Fibroblast of the aortic adventitia (primary cell): ENCODE measurements at places on chromosomes 1 and 21. TPM values are rescaled to one million over a fixed set of nuclear protein-coding genes. Genes with fewer than 3 reads are reported as not detected.

The TTC22 gene
- under 0.01 TPM in 1 of 2 replicates, not detected in the other for total RNA-seq

The HHAT gene
- total RNA-seq: 4.7 and 8.5 TPM in 2 replicates

The FAM151A gene
- total RNA-seq: not detected in 2 replicates

GRCh38 chr1:6612641-6613360, 730 bp upstream of the PHF13 start:
- DNase-seq: peak; percentile 39

DNA sequence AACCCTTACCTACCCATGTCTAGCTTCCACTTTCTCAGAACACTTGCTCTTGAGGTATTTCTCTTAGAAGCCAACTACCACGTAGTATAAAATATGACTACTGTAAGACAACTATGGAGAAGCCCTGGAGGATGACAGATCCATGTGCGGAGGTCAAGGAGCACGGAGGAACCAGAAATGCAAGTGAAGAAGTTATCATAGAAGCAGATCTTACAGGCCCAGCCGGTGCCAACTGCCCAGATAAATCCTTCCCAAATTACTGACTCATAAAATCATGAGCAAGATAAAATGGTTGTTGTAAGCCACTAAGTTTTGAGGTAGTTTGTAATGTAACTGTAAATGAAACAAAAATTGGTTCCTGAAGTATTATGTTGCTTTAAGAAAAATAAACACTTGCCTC, 12.6 kb downstream of the GTF2B start:
- peak; percentile 32 for DNase-seq

GRCh38 chr1:56453016-56453415, 126.3 kb downstream of the PLPP3 start:
- DNase-seq: no peak

DNA sequence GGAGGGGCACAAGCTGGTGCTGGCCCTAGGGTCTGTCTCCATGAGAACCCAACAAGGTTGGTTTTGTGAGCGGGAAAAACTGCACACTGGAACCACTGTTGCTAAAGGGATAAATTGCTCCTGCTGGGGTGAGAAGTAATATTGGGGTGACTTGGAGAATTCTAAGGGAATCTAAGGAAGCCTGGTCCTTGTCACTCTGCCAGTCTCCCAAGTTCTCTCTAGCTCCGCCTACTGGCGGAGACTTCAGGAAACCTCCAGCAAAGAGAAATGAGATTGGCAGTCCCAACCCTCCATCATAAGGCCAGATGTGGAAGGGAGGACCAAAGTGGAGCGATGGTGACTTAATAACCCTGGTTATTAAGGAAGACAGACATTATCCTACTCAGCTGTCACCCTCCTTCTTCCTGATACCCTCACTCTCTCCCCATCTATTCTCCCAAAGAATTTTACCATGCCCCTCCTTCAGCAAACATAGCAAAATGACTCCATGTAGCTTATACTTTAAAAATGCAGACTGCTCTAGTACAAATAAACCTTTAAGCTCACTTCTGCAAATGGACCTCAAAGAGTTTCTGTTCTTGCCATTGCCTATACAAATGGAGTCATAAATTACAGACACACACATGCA, 2.7 kb downstream of the LCE1F start:
- no peak for DNase-seq

- peak; percentile 88 for DNase-seq
Measured at GRCh38 chr1:198776602-198777029, 137.8 kb downstream of the PTPRC start.

GRCh38 chr1:15201849-15202551, 45.0 kb upstream of the FHAD1 start:
- no peak for DNase-seq

DNA sequence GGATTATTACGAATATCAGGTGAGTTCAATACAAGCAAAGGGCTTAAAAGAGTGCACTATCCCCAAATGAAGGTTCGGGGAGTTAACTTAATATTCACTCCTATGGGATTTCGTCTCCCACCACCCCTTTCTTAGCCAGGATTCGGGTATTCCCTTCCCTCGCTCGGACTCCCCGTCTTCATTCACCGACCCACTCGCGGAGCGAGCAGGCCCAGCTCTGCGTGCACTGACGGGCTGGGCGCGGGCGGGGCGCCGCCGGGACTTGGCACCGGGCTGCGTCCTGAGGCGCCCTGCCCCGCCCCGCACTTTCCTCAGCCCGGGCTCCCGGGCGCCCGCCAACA, 7.7 kb upstream of the MPZL1 start:
- DNase-seq: no peak
